ENCODE measurements at places on chromosomes 2 and 18.

GRCh38 chr2:106812841-106813240 lies 73.1 kb downstream of the ST6GAL2 start:
- DNase-seq: no peak

DNA sequence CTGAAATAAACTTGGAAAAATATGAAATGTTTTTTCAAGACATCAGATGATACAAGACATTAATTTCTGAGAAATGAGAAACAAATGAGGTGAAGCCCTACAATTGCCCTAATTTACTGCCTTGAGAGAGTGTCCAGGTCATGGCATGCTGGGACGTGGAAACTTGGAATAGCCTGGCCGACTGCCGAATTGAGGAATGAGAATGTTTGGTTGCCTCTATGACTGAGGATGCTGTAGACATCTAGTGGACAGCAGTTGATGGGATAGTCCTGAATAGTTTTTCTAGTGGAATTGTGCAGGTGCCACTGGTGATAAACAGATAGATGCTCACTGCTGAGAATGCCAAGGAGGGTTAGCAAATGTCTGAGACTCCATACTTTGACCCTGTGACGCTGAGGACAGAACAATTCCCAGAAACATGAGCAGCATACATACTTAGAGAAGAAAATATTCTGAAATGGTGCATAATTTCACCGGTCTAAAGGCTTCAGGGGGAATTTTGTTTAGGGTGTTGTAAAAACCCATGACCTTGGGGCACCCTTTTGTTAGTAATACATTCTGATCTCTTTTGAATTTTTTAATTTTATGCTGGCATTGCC lies 56.5 kb upstream of the CWC22 start:
- DNase-seq: no peak

DNA sequence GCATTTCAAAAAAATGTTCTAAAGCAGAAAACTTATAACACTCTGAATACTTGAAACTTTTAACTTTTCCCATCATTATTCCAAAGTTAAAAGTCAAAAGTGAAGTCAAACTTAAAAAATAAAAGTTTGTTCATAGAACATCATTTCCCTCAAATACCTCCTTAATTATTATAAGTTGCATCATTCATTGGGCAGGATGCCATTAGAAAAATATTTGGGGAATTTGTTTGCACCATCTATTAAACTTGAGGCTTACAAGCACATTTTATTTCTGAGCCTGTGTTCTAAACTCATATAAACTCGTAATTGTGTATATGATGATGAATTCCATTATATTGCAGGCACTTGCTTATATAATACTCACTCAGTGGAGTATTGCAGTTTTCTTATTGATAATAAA lies 588.0 kb upstream of the NRXN1 start:
- no peak for DNase-seq

- no peak for DNase-seq
Measured at GRCh38 chr2:201440182-201440581, 11.1 kb downstream of the TRAK2 start.

DNA sequence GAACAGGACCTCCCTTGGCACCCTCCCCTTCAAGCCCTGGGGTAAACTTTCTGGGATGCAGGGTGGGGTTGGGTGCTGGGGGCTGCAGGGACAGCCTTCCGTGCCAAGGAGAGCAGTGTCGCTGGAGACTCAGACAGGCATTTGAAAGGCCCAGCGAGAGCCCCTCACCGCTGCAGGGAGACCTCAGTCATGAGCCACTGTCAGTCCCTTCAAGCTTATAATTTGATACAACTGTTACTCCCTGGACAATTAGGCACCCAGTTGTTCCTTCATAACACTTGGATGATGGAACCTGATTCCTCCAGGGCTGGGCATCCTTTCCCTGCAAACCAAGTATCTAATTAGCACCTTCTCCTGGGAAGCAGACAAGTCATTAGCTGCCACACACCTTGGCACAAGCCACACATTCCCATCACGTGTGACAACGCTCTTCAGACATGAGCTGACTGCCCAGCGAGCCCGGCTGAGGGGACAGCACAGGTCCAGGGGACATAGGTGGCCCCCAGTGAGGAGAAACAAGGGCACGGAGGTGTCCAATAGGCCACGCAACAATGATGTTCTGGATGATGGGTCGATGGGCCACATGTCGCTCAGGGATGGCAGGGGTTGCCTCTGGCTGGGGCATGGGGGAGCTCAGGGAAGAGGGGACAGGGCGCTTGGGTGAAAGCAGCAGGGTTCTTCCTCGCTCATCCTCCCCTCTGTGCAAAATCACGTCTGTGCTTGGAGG lies 59.6 kb downstream of the KCNF1 start:
- no peak for DNase-seq
